ENCODE measurements at places on chromosomes 13 and 19.
A peak's percentile ranks its signal among the peaks of the same experiment; 100 is the strongest.

DNA sequence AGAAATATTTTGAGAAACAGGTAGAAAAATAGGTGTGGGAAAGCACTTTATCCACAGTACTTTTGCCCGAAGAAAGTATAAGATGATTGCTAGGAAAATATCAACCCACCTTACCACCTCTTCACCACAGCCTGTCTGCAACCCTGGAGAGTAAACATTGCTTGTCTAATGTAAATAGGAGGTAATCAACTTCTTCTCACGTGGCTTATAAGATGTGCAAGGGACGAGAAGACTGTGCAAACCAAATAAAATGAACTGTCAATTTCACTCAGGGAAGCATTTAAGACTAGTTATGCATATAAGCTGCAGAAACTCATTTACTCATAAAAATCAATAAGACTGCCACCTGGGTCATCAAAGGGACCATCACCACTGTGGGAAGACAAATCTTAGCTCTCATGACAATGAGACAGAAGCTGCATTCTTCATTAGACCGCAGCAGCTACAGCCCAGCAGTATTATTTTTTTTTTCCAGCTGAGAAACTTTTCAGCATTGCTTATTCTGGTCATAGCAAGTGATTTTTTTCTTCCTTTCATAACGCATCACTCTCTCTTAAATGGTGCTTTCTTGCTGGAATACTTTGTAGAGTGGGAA, 807.7 kb upstream of the GPC6 start:
- no peak for DNase-seq

- DNase-seq, result peak; percentile 68
Measured at GRCh38 chr19:10074153-10074552, 12.0 kb upstream of the SHFL start.

- DNase-seq, result no peak
Measured at GRCh38 chr19:8612807-8613171, 2.3 kb upstream of the ADAMTS10 start.

GRCh38 chr13:55653497-55653896, 1487.2 kb upstream of the PRR20A start:
- peak; percentile 36 for DNase-seq

DNA sequence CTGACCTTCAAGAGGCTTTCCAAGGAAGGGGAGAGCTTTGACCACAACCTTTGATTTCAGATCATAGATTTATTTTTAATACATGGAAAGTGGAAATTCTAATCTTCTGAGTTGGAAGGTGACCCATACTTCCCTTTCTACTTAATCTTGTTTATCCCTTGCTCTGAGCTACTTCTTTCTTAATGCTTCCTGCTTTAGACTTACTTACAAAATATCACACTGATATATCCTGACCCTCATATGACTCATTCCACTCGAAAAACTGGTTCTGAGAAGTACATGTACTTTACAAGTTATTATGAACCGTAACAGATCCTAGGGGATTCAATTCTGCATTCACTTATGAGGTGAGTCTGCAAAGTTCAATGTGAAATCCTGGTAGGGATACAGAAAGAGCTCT, 76.2 kb upstream of the IRS2 start:
- DNase-seq, result no peak

DNA sequence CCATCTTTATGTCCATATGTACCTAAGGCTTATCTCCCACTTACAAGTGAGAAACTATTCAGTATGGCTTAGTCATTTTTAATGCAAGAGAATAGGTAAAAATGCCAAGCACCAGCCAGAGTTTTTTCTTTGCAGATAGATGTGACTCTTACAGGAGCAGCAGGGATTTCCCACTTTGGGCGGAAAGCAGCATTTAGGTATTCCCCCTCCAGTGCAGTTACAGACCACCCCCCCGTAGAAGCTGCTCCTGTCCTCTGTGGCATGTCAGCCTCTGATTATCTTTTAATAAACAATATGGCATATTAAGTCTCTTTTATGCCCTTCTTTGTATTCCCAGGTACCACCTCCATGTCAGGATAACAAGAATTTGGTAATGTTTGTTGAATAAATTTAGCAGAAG, 24.7 kb upstream of the USPL1 start:
- no peak for DNase-seq

GRCh38 chr13:36668316-36668715, 5.5 kb upstream of the SERTM1 start:
- no peak for DNase-seq

GRCh38 chr19:45508861-45509691, 1.8 kb downstream of the VASP start:
- peak; percentile 84 for DNase-seq

DNA sequence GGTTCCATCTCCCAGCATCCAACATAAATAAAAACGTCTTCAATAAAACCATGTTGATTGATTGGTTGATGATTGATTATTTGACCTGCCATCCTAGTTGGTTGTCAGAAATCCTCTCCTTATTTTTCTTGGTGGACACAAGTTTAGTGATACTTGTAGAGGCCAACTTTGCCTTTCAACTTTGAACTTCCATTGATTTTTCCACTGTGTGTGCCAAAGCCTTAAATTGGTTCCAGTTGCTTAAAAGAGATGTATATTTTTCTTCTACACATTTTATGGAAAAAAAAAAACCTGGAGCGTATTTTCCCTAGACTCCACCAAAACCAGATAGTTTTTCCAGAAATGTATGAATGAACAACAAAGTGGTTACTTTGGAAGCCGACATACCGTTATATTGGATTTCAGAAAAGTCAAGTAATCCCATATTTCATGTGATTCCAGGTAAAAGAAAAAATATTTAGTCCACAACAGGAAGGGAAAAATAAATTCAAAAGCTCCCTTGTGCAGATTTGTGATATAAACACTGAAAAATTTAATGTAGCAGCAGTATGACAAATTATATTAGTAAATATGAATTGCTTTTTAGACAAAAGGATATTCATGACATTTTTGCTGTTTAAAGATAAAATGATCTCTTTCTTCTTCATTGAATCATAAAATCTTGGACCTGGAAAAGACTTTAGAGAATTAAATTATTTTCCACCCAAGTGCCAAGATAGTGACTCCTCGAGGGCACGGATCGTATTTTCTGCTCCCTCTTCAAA, 85.2 kb downstream of the MBNL2 start:
- DNase-seq, result no peak

GRCh38 chr19:38019396-38019724, 112.4 kb downstream of the SIPA1L3 start:
- peak; percentile 38 for DNase-seq

DNA sequence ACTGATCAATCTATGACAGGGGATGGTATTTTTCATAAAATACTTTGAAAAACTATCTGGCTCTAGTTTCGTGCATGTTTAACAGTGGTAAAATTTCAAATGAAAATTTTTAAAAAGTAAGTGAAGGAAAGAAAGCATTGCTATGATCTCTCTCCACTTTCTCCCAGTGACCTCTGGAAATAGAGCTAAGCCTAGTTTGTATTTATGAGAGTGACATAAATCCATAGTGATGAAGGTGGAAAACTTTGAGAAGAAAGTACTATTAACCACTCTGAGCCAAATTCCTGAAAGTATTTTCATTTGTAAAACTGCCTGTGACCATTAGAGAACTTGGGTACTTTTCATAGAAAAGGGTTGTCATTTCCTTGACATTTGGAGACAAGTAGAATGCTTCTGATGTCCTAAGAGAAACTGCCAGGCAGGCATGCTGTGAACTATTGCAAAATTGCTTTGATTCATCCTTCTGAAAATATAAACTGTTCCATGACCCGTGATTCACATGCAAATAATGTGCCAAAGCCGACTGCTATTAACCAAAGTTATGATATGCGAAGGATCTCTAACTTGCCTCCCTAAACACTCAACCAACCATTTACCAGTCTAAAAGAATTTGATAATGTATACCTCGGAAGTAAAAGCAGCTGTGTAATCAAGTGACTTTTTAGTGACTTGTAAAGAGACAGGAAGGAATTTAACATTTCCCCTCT, 133.2 kb downstream of the VWA8 start:
- no peak for DNase-seq

- no peak for DNase-seq
Measured at GRCh38 chr19:23385404-23385803, 9.9 kb downstream of the ZNF91 start.

DNA sequence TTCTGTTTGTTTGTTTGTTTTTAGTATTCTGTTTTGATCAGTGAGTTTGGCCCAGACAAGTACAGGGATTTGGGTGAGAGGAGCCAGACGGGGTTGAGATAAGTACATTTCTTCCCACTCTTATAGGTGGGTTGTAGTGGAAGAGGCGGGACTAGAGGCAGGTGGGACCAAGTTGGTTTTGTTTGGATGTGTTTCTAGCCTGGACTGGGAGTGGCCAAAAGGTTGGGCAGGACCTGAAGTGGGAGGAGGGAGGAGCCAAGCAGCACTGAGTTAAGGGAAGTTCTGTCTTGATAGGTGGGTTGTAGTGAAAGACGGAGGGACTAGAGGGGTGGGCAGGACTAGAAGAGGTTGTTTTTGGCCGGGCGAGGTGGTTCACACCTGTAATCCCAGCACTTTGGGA, 9.0 kb downstream of the DNASE2 start:
- peak; percentile 54 for DNase-seq

GRCh38 chr19:44050740-44051649, 841 bp upstream of the ZNF223 start:
- DNase-seq, result peak; percentile 77

DNA sequence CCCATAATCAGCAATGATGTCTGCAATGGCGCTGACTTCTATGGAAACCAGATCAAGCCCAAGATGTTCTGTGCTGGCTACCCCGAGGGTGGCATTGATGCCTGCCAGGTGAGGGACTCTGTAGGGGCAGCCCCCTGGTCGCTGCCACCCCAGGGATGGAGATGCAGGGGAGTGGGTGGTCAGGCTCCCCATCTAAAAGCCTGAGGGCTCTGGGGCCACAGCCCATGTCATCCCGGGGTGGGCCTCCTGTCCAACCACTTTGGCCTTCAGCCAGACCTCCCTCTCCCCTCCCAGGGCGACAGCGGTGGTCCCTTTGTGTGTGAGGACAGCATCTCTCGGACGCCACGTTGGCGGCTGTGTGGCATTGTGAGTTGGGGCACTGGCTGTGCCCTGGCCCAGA, 24.1 kb downstream of the HPN start:
- no peak for DNase-seq

GRCh38 chr19:2732157-2732725, 7.6 kb downstream of the SLC39A3 start:
- DNase-seq, result no peak

GRCh38 chr13:107202371-107203023, 634.6 kb upstream of the ARGLU1 start:
- no peak for DNase-seq

- no peak for DNase-seq
Measured at GRCh38 chr13:79727086-79727485, 246.1 kb downstream of the NDFIP2 start.

GRCh38 chr13:93080166-93080565, 146.4 kb upstream of the GPC6 start:
- no peak for DNase-seq

DNA sequence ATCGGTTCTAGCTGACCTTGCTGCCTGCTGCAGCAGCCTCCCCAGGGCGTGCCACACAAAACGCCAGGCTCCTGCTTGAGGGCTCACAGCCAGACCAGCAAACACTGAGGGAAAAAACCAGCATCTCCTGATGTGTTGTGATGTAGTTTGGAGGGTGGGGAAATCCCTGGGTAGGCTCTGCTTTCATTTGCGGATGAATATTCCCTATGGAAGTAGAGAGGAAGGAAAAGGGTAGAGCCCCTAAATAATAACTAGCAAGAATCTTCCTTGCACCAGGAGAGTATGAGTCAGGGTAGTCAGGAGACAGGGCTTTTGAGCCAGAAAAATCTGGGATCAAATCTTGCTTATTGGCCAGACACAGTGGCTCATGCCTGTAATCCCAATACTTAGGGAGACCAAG, 545.3 kb downstream of the RFC3 start:
- no peak for DNase-seq

DNA sequence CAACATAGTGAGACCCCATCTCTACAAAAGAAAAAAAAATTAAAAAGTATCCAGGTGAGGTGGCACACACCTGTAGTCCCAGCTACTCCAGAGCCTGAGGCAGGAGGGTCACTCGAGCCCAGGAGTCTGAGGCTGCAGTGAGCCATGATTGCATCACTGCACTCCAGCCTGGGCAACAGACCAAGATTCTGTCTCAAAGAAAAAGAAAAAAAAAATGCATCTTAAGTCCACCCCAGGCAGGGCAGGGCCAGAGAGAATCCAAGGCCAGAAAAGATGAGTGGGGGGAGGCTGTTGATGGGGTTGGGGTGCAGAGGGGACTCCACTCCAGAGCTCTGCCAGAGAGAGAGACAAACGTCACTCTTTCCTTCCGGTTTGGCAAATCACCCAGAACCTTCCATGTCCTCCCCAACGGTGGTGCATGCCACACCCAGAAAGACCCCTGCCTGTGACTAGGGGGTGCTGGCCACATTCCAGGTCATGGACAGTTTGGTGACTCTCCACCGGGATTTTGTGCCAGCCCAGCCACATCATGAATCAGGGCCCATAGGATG, 431 bp downstream of the FUT3 start:
- DNase-seq, result no peak

- DNase-seq, result no peak
Measured at GRCh38 chr13:99308471-99309087, 1.4 kb upstream of the GPR183 start.

- no peak for DNase-seq
Measured at GRCh38 chr19:7637374-7638256, 705 bp downstream of the STXBP2 start.

GRCh38 chr13:113124211-113124970, 1.8 kb downstream of the F10 start:
- no peak for DNase-seq

- peak; percentile 83 for DNase-seq
Measured at GRCh38 chr19:10288662-10289166, 1.0 kb upstream of the ICAM5 start.

DNA sequence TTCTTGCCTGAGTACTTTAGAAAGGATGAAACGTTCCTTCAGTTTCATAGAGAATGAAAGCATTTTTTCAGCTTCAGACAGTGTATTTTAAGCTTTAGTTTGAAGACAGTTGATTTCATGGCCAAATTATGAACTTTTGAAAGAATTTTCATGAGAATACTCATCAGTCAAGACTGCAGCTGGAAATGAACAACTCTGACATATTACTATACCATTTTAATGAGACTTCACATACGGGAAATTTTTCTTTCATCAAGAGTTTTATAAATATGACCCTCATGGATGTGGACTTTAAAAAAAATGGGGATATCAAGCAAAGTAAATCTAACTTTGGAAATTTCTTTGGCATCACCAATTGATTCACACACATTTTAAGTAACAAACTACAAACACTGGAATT, 6.4 kb downstream of the LATS2 start:
- no peak for DNase-seq

- DNase-seq, result peak; percentile 48
Measured at GRCh38 chr19:55648585-55649267, 714 bp downstream of the CCDC106 start.

- DNase-seq, result no peak
Measured at GRCh38 chr19:18513868-18514267, 8.0 kb downstream of the ELL start.

GRCh38 chr13:66237411-66238062, 992.6 kb downstream of the PCDH9 start:
- peak; percentile 17 for DNase-seq

Measured in GM23338 (cell line).